Stimulated activated CD4-positive, alpha-beta T cell treated with anti-CD3 and anti-CD28 coated beads, Interleukin-2, amount 100 ng/mL, for 24 hours (primary cell): ENCODE measurements at places on chromosomes 7 and 10.

- peak; percentile 58 for DNase-seq
These were observed 76.1 kb upstream of the ZEB1 start for GRCh38 chr10:31242902-31243301.

DNA sequence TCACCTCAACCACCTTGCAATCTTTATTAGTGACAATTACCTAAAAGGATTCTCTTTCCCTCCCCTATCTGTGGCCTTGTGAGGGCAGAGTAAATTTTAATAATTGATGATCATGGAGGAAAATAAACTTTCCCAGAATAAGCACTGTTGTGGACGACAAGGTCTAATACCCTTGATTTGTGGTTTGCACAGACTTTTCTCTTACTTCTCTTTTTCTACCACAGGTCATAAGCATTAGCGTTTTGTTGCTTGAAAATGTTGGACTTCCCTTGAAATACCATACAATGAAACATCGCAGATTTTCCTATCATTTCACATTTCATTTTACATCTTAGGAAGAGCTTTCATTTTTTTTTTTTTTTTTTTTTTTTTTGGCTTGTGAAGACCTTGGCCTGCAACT lies 188.1 kb upstream of the TMEM72 start:
- DNase-seq: no peak

GRCh38 chr7:65457705-65458104 lies 84.0 kb downstream of the ZNF92 start:
- DNase-seq: no peak

DNA sequence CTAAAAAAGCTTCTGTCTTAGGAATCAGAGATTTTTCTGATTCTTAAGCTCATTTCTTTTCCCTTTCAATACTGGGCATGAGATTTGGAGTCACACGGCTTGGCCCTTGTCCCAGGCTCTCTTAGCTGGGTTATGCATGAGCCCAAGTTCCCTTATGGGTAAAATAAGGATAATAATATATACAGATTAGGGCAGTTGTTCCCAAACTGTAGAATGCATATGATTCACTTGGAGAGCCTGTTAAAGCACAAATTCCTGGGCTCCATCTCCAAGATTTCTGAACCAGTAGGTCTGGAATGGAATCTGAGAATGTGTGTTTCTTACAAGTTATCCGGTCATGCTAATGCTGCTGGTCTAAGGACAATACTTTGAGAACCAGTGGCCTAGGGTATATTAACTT lies 154.0 kb downstream of the REEP3 start:
- no peak for DNase-seq

- no peak for DNase-seq
These were observed 807.4 kb downstream of the TNS3 start for GRCh38 chr7:46774515-46774914.

GRCh38 chr7:74027683-74028320 lies at the start of gene ELN:
Gene ELN (plus strand): TSS chr7:74028173. CDS start chr7:74028188, 15 bp downstream.
- no peak for DNase-seq
